ENCODE measurements at places on chromosomes 13 and 19.

DNA sequence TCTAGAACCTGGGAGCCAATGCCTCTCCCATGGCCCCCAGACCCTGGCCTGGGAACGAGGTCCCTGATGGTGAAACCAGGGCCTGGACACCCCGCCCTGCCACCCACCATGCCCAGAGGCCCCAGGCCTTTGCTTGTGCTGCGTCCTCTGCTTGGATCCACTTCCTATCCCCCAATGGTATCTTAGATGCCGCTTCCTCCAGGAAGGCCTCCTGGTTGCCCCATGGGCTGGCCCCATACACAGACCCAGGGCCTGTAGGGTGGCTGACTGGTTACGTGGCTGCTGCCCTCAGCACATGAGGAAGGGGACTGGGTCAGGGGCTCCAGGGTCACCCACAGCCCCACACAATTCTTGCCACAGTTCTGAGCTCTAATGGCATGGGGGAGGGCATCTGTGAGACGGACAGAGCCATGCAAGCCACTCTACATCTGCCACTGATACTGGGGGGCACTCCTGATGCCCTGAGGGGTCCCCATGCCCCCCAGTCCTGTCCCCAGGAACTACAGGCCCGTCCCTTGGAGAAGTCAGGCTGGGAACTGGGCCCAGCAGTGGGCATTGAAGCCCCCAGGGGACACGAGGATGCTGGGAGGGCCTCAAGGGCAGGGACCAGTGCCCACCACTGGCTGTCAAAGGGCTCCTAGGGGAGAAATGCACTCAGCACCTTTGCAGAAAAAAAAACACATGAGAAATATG lies 5.0 kb downstream of the RPL36 start:
- no peak for DNase-seq

- no peak for DNase-seq
Measured at GRCh38 chr19:45451131-45451849, 16.5 kb upstream of the FOSB start.

DNA sequence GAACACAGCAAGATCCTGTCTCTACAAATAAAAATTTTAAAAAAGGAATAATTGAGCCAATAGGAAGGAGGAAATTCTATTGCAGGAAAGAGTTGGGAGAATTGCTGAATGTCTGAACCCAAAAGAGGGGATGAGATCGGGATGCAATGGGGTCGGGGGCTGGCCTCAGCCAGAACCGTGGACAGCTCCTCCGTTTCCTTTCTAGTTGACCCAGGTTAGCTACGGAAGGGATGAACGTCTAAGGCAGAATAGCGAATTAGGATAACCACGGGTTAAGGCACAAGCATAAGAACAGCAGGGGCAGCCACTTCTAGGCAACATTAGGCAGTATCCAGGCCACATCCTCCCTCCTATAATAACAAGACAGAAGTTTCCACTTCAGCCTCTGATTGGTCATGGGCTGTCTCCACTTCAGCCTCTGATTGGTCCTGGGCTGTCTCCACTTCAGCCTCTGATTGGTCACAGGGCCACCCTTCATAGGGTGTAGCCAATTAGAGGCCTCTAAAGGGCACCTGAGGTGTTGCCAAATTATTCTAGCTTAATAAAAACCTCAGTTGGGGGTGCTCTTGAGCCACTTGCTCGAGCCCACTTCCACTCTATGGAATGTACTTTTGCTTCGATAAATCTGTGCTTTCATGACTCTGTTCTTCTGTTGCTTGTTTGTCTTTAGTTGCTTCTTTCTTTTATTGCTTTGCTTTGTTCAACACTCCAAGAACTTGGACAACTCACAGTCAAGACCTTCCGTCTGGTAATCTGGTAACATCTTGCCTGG lies 24.9 kb upstream of the TPM4 start:
- DNase-seq: no peak

DNA sequence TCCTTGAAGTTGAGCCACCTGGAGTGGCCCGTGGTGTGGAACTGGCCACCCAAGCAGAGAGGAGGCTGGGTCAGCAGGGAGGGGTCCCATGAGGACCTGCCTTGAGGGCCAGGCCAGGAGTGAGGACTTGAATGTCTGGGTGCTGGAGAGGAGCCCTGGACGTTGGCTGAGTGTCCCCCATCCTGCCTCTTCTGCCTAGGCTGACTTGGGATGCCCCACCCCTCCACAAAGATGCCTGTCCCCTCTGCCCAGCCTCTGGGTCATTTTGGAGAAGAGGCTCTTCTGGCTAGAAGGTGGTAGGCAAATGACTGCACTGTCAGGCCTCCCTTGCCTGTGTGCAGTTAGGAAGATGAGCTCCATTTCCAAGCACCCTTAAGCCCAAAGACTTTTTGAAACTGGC lies 1.7 kb downstream of the SSBP4 start:
- DNase-seq: no peak

DNA sequence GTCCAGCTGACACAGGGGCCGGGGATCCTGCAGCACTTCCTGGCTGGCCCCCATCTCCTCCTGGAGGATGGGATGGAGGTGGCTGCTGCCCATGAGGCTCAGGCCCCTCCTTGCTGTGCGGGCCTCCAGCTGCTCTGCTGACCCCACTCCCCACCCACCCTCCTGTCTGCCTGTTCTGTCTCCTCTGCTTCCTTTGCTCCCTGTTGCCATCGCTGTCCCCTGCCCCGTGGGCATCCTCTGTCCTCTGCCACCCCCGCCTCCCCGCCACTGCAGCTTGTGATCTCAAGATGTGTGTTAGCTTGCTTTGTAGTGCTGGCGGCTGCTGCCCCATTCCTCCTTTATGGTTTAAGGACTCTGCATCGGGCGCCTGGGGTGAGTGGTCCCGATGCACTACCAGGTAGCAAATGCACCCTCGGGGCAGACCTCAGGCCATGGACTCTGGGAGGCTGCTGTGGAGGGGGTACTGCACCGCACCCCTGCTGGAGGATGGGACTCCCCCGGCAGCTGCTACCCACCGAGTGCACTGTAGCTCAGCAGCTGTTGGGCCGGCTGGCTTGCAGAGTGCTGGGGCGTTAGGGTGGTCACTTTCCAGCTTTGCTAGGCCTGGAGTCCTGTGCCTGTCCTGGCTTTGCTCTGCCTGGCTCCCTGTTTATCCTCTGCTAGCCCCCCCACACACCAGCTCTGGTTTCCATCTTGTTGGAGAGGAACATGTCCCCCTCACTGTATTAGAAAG lies 15.8 kb upstream of the C19orf33 start:
- DNase-seq: no peak

GRCh38 chr19:30593975-30594745 lies 222.0 kb downstream of the ZNF536 start:
- DNase-seq: no peak

All from stimulated activated CD8-positive, alpha-beta memory T cell treated with anti-CD3 and anti-CD28 coated beads, Interleukin-2, amount 100 ng/mL, for 1 hour (primary cell).